Heart right ventricle (tissue), 16 donors: ENCODE measurements at places on chromosomes 6 and 20.

DNA sequence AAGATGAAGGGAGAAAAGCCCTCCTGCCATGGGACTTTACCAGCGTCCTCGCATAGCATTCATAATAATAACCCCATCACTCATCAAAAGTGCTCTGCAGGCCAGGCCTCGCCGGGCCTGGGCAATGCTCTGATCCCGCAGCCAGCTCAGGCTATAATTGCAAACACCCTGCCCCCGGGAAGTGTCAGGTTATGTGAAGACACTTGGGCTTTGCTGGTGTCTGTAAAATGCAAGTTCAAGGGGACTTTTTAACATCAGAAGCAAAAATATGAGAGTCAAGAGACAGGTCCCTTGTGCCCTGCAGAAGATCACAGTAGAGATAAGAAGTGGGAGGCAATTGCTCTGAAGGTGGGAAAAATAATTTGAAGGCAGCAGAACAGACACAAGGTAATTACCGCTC is 381.0 kb downstream of the MAFB start:
- no peak for DNase-seq

- no peak for DNase-seq
These were observed 8.5 kb upstream of the POU5F1 start for GRCh38 chr6:31179042-31179386.

GRCh38 chr6:152309648-152310047 is 327.5 kb downstream of the SYNE1 start:
- no peak for DNase-seq

GRCh38 chr20:43238833-43239232 is 49.1 kb upstream of the PTPRT start:
- DNase-seq: no peak

GRCh38 chr6:12371151-12371550 is 81.0 kb downstream of the EDN1 start:
- DNase-seq: no peak
